Kidney (tissue), 22 donors: ENCODE measurements at places on chromosomes 6 and 20.
A peak's percentile ranks its signal among the peaks of the same experiment; 100 is the strongest.

DNA sequence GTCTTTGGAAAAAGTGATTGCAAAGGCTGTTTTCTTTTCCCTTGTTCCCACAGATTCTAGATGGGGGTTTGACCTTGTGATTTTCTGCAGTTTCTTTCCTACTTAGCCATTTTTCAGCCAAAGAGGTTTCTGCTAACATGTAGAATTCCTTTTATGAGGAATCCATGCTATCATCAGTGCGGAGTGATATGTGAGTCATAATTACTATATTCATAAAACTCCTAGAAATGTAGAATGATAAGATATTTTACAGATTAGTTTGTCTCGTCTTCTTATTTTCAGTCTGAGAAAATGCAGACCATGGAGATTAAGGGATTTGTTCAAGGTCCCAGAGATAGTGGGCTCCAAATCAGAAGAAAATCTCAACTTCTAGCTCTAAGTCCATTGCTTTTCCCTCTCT is 98.6 kb downstream of the KCNQ5 start:
- no peak for DNase-seq

GRCh38 chr6:154942770-154943169 is 52.3 kb upstream of the TIAM2 start:
- DNase-seq = no peak

DNA sequence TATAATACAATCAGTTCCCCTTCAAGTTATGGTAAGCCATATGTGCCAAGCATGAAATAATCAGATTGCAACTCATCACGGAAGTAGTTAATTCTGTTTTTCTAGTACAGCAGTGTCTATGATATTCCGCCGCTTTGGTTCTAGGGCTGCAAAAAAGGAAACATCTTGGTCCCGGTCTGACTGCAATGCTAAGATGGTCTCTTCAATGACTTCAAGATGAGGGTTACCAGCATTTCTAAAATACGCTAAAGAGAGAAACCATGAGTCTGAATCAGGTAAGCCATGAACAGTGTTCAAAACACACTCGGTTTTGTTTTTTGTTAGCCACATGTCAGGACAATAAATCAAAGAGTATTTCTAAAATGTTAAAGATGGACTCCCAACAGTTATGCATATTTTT is 3.2 kb upstream of the ANKRD60 start:
- no peak for DNase-seq

GRCh38 chr20:6213311-6213710 is 90.5 kb upstream of the FERMT1 start:
- DNase-seq = no peak

- no peak for DNase-seq
Observed at GRCh38 chr6:44858998-44859397, 469.1 kb upstream of the RUNX2 start.

GRCh38 chr20:16260911-16261310 is 312.3 kb downstream of the KIF16B start:
- DNase-seq = no peak

- DNase-seq = peak; percentile 31
Observed at GRCh38 chr20:8964959-8965562, 103.8 kb upstream of the PLCB4 start.

GRCh38 chr6:167331565-167331964 is 6.7 kb downstream of the TTLL2 start:
- DNase-seq = no peak

GRCh38 chr20:64112691-64113443 is 5.5 kb upstream of the NPBWR2 start:
- no peak for DNase-seq

DNA sequence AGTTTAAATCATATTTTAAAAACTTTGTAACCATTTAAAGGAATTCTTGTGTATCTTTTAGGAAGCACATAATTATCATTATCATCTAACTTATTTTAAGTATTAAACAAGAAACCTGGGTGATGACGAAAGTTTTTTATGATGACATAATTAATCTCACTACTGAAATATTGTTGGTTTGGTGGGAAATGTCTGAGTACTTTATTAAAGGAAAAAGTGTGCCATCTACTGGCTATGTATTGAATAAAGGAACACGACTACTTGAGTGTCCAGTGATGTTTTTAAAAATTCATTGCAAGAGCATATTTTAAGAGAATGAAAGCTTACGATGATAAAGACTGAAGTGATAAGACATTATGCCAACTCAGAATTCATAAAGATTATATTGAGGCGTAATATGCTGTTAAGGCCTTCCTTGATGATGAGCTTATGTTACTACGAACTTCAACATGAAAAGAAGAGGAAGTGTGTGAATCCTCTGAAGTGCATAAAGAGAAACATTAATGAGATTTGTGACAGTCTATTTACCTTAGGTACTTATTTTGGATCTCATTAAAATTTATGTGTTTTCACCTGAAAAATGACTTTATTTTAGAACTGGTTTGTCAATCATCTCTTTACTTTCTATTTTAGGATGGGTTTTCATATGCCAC is 12.0 kb upstream of the TRMT11 start:
- DNase-seq = no peak

DNA sequence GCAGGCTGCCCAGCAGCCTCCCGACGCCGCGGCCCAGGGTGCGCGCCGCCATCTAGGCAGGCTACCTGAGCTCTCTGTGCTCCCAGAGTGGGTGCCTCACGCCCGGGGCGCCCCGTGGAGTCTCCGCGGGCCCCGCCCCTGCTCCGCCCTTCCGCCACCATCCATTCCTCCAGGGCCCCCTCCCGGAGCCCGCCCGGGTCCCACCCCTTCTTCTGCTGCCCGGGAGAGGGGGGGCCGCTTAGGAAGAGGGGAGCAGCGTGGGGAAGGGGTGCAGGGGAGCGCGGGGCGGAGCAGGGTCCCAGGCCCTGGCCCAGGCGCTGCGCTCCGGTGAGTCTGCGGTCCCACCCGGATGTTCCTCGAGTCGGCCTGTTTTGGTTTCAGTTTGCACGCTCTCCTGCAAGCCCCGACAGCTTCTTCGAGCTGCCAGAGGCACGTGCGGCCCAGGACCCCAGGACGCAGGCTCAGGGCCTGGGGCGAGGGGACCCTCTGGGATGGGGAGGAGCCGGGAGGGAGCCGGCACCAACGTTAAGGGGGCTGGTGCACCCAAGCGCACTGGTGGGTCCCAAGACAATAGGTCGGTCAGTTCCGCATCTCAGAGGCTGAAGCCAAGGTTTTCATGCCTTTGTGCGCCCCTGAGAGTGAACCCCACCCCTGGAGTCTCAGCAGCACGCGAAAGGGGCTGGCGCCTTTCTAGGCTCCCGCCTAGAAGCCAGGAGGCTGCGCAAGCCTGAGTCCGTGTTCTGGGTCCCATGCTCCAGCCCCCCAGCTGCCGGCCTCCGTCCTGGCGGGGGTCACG is at the start of gene ACSS1:
TSS of gene ACSS1 (minus strand) at position 89 of the 796 bp plus-strand sequence. CDS start at position 52, 37 bp downstream.
- DNase-seq = peak; percentile 83

DNA sequence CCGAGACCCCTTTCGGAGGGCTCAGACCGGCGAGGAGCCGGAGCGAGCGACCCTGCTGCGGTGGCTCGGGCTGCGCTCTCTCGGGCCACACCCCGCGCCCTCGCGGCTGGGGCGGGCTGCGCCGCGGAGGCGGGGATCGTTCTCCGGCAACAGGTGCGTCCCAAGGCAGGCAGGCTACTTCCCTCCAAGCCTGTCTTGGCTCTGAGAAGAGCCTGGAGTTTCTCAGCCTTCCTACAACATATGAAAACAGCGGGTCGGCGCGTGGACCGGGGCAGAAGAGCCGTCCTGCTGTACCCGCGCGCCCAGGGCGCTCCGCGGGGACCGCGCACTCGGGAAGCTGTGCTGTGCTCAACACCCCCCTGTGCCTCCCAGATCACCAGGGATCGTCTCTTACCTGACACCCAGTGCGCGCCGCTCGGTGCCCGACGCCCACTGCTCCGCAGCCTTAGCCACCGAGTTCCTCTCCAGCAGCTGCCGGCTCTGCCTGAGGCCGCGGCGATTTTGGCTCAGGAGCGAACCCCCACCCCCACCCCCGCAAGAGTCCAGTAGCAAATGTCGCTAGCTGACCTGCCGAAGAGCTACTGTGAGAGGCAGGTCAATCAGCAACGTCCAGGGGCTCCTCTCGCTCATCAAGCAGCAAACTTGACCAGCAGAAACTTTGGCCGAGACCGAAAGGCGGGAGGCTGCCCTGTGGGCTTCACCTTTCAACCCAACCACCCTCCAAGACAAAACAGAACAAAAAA is 3.7 kb upstream of the OLIG3 start:
- DNase-seq = peak; percentile 43

DNA sequence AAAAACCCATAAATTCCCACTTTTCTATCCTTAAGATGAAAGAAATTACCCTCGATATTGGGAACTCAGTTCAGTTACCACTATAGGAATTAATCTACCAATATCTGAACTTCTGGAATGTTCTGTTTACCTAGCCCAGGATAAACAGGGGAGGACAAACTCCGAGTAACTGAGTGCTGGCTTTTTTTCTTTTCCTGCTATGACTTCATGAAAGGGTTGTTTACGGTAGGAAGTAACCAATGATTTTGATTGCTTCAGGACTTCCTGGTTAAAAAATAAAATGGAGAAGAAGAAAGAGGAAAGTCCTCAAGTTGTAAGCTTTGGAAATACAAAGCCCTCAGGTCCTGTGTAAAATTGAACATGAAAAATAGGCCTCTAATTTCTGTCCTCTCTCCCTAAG is 167.7 kb downstream of the ZNF217 start:
- DNase-seq = no peak

GRCh38 chr6:32045811-32046449 is 7.7 kb downstream of the CYP21A2 start:
- DNase-seq = no peak

GRCh38 chr6:146560607-146561006 is 17.0 kb downstream of the RAB32 start:
- no peak for DNase-seq

GRCh38 chr6:35242906-35243305 is 16.6 kb upstream of the ZNF76 start:
- DNase-seq = no peak

GRCh38 chr6:99521633-99522151 is 6.5 kb upstream of the USP45 start:
- peak; percentile 61 for DNase-seq

DNA sequence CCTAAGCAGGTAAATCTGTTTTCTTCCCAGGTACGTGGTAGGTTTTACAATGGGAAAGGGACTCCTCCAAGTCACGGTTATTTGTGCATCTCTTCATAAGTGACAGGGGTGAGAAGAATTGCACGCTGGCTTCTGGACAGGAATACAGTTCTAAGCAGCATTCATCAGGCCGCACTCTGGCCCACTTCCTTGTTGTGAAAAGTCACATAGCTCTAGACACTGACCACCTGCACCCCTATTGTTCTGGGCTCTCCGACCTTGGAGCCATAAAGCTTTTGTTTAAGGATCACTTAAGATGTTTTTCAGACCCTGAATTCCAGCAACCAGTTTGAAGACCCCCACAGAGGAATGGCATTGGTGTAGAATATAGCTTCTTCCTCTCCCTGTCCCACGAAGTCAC is 31.4 kb downstream of the RAMACL start:
- no peak for DNase-seq

DNA sequence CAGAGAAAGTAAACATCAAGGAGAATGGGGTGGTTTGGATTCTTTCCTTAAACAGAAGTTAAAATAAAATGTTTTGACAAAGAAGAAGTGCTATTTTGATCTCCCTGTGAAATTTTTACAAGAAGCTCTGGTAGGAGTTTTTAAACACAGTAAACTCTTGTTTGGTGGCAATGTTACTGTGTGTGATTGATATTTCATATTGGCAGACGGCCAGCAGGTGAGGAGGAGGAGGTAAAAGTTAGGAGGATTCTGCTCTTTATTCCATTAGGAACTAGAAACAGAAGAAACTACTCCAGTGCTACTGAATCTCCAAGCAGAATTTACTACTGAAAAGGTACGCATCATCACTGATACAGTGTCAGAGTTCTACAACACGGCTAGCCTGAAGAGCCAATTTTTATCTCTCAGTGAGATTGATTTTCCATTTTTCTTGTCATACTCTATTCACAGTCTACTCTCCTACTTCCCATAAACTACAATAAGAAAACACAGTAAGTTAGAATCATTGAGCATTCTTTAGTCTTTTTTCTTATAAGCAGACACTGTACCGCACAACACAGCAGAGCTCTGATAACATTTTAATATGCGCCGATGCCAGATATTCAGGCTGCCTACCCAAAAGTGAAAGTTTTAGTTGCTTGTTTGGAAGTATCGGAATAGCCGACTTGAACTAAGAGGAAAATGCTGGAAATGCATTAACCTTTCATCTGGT is 21.2 kb upstream of the AFDN start:
- DNase-seq = no peak

DNA sequence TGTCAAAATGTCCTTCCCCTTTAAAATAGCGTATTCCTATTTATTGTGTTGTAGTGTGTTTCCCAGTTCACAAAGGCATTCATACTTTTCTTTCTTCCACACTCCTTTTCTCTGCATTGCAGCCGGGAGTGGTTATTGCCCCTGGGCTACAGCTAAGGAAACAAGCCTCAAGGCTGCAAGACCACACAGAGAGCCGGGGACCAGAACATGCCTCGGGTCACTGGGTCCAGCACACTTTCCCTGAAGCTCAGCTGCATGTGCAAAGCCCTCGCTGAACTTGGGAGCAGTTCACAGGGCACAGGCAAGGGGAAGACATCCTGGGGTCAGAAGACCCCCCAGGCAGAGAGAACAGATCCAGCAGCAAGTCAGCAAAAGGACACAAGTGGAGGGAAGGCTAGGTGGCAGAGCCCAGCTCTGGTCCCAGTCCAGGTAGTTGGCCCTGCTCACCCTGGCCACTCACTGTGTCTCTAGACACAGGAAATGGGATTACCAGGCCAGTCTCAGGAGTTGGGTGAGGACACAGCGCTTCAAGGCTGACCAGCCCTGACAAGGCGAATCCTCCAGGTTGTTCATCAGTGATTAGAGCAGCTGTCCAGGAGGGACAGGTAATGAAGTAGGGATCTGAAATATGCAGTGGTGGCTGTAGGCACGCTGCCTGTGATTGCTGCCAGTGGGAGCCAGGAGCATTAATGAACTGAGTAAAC is 118.2 kb downstream of the CD83 start:
- DNase-seq = peak; percentile 26

- peak; percentile 79 for DNase-seq
Observed at GRCh38 chr6:29627755-29628418, 5.1 kb downstream of the GABBR1 start.

DNA sequence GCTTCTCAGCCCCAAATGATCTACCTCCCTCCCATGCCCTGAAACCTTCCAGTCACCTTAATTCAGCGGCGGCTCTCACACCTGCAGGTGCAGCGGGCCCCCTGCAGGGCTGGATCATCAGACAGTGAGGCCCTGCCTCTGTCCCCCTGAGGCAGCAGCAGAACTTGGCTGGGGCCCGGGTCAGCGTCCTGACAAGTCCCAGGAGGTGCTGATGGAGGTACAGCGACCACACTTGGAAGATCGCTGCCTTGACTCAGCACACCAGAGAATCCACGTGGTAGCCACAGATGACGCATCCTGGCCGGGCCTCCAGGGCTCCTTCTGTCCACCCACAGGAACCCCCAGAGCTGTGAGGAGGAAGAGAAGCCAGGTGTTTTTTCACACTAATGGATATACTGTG is 116.4 kb upstream of the THBS2 start:
- no peak for DNase-seq

DNA sequence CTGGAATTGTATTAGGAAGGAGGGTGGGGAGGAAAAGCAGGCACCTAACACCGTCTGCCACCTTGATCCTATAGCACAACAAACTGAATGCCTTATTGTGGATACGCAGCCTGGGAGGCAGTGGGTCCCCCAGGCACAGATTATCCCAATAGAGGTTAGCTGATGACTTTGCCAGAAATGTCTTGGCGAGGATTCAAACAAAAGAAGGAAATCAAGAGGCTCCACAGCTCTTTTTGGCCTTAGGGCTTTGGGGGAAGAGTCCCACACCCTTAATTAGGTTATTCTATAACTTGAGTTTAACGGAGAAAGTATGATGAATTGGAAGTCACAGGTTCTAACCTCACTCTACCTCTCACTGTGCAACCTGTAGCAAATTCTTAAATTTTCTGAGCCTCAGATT is 102.0 kb downstream of the MRPL14 start:
- DNase-seq = no peak
